ENCODE measurements at places on chromosomes 5 and 9. TPM values are rescaled to one million over a fixed set of nuclear protein-coding genes. Genes with fewer than 3 reads are reported as not detected.

Gene FOXD4
- total RNA-seq, result 0.44 TPM

DNA sequence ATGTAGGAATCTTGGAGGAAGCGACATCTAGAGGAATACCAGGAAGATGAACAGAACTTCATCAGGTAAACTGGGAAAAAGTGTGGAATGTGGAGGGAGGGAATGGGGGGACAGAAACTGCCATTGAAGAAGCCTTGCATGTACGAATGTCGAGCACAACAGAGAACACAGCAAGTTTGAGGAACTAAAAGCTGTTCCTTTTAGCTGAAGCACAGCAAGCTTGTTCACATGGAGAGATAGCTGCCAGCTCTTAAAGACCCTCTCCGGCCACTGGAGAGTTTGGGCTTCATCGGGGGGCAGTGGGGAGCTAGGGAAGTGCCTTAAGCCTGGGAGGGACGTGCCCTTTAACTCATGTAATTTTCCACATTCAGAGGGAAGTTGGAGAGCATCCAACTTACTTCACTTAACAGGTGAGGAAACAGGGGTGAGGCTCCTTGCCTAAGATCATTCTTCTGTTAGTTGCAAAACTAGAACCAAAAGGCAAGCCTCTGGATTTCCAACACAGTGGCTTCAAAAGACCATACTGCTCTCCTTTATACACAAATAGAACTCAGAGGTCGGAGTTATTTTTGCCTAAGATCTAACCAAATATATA, 2.3 kb upstream of the CYFIP2 start:
- DNase-seq, result no peak

- DNase-seq, result no peak
Measured at GRCh38 chr9:37150415-37150814, 30.0 kb downstream of the ZCCHC7 start.

GRCh38 chr5:92904021-92904420, 677.0 kb downstream of the NR2F1-AS1 start:
- DNase-seq, result no peak

DNA sequence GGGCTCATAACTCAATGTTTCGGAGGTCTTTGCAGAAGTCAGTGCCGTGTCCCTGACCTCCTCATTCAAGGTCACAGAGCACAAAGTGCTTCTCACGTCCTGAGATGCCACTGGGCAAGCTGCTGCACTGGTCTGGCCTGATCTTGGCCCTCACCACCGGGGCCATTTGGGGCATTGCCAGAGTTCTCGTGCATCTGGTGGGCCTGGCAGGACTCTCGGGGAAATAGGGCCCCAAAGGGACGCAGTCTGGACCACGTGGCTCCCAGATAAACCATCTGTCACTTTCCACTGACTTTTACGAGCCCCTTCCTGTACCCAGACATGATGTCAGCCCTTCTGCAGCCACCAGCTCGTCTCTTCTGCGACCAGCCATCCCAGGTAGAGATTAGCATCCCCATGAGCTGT, 54.8 kb downstream of the HRH2 start:
- no peak for DNase-seq

DNA sequence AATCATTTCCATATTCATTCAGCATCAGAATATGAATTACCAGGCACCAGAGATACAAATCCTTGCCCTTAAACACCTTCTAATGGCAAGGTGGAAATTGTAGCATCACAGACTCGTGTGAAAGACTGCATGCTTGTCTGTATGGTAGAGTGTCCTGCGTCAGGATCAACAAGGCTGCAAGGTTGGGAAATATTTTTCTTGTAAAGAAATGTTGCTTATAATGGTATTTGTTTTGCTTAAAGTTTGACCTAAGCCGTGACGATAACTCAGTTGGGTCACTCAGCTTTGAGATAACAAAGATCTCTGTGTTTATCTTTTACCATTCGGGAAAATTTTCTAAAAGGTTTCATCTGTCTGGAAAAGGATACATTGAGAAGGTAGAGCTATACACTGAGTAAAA, 87.6 kb downstream of the BASP1 start:
- no peak for DNase-seq

GRCh38 chr5:90696153-90696552, 137.6 kb downstream of the ADGRV1 start:
- no peak for DNase-seq

All from chondrocyte (in vitro differentiated cells).